ENCODE measurements at places on chromosomes 16 and 17.

- DNase-seq = no peak
Measured at GRCh38 chr17:2967515-2967914, 95.9 kb downstream of the OR1D5 start.

DNA sequence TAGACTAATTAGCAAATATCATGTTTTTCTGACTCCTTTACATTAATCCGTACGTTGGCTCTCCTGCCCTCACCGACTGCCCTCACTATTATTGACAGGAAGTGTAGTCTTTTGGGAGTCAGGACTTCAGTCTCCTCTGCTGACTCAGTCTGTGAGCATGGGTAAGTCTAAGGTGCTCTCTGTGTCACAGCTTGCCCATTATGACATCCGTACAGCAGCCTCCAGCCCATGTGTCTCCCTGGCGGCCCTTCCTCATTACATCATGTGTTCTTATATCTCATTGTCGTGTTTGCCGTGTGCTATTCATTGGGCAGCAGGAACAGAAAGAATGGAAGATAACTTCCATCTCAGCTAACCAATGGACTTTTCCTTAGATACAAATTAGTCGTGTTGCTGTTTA lies 77.5 kb downstream of the MRTFB start:
- no peak for DNase-seq

DNA sequence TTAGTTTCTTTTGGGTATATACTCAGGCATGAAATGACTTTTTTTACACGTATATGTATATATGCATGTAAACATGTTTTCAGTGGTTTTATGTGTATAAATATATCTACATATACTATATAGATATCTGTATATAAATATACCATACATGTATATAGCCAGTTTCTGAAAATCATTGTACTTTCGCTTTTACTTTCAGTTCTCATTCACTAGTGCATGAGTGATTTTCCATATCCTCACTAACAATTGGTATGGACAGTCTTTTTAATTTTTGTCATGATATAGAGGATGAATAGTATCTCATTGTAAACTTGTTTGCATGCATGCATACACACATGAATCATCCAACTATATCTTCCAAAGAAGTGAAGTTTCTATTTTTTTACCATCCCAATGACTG lies 877.1 kb upstream of the CDH8 start:
- no peak for DNase-seq

DNA sequence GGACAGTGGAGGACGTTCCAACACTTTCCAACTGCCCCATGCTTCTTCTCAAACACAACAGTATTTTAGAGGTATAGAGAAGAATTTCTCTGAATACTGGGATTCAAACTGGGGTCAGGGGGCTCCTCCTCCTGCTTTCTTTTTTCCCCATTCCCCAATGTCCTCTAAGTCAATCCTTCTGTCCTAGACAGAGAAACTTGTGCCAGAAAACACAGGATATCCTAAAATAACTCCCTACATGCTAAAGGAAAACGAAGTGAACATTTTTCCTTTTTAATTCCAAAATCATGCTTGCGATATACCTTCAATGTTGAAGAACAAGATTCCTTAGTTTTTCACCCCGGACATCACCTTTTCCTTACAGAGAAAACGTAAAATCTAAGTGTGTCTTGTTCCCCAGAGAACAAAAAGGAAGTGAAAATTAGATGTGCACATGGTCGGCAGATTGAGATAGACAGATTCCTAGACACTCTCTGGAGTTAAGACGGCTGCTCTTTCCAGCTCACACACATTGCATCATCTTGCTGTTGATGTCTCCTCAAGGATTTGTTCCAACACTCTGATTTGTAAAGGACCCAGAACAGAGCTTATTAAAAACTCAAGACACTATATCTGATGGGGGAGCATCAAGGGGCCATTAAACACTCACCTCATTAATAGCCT lies 228.2 kb downstream of the GRIN2A start:
- DNase-seq = no peak

DNA sequence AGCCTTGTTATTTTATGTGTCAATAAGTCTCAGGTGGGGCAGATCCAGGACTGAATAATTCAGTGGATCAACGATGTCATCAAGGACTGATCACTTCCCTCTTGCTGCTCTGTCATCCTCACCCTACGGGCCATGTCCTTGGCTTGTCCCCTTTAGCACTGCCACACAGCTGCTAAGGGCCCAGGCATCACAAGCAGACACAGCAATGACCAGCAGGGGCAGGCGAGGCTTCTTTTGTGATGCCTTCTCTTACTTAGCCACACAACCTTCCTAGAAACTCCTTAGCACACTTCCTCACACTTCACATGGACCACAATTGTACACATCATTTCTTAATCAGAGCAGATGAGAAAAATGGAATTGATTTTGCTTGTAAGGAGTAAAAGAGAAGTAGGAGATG lies 356.3 kb upstream of the SOX9 start:
- DNase-seq = no peak

- DNase-seq = no peak
Measured at GRCh38 chr17:12734926-12735325, 54.4 kb upstream of the ARHGAP44 start.

- DNase-seq = no peak
Measured at GRCh38 chr17:48605409-48605919, 678 bp upstream of the HOXB6 start.

GRCh38 chr17:75049706-75050105 lies 2.7 kb downstream of the KCTD2 start:
- no peak for DNase-seq

DNA sequence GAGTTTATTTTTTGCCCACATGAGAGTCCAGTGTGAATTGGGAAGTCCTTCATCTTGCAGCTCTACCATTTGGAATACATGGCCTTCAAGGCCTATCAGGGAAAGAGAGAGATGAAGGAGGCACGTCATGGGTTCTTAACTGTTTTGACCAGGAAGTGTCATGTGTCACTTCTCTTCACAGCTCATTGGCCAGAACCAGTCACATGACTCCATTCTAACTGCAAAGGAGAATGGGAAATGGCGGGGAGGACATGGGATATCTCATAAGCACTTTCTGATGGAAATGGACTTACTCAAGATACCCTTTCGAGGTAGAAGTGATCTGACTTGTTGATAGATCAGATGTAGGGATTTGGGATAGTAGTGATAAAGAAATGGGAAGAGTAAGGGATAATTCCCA lies 57.9 kb upstream of the CES5A start:
- no peak for DNase-seq

DNA sequence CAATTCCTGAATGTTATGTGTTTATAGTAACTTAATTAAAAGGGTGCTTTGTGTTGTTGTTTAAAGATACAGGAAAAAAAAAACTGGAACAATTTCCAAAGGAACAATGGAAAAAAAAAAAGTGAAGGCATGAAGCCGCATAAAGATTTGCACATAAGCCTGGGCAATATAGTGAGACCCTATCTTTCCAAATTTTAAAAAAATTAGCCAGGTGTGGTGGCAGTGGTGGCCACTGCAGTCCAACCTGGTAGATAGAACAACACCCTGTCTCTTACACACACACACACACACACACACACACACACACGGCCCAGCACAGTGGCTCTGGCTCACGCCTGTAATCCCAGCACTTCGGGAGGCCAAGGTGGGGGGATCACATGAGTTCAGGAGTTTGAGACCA lies 21.9 kb downstream of the GJC1 start:
- DNase-seq = no peak

GRCh38 chr16:23567602-23568001 lies 10.1 kb downstream of the UBFD1 start:
- DNase-seq = no peak

DNA sequence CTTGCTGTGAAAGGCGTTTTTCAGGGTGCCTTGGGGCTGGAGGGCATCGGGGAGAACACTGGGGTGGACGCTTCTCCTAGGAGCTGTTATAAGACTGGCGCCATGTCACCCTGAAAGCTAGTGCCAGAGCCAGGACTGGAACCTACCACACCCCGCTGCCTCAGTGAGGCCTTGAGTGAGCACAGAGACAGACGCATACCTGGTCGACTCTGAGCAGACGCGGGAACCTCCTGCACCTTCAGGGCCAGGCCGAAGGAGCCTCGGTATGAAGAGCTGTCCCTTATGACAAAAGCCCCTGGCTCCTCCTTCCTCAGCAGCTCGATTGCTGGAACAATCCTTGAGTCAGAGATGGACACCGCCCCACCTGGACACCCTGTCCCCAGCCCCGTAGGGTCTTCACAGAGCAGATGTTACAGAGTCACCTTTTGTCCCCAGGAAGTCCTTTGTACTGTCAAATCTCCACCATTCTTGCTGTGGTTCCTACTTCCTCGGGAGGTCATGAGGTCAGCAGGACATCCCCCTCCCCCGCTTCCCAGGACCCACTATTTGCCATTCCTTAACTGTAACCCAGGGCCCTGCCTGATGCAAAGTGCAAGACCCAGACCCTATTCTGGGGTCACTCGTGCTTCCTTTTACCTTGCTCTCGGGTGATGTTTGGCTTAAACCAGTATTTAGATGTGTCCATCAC lies 17.0 kb downstream of the TNS4 start:
- DNase-seq = no peak

Measured in AG08396 (cell line).